ENCODE measurements at places on chromosomes 11 and 22.

- DNase-seq = no peak
Observed at GRCh38 chr11:128291835-128292234, 295.5 kb downstream of the ETS1 start.

DNA sequence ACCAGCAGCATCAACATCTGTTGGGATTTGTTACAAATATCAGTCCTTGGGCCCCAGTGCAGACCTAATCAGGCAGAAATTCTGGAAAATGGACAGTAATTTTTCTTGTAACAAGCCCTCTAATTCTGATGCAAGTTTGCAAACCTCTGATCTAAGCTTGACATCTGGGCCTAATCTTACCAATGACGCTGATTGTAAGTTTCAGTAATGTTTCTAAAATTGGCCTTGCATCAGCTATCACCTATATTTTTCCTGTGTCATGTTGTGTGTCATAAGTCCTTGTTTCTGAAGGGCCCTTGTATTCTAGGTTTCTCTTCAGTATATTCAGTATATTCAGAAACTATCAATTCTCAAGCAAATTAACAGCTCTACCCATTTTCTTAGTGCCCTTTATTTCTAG lies 36.4 kb downstream of the ZNF215 start:
- DNase-seq = no peak

DNA sequence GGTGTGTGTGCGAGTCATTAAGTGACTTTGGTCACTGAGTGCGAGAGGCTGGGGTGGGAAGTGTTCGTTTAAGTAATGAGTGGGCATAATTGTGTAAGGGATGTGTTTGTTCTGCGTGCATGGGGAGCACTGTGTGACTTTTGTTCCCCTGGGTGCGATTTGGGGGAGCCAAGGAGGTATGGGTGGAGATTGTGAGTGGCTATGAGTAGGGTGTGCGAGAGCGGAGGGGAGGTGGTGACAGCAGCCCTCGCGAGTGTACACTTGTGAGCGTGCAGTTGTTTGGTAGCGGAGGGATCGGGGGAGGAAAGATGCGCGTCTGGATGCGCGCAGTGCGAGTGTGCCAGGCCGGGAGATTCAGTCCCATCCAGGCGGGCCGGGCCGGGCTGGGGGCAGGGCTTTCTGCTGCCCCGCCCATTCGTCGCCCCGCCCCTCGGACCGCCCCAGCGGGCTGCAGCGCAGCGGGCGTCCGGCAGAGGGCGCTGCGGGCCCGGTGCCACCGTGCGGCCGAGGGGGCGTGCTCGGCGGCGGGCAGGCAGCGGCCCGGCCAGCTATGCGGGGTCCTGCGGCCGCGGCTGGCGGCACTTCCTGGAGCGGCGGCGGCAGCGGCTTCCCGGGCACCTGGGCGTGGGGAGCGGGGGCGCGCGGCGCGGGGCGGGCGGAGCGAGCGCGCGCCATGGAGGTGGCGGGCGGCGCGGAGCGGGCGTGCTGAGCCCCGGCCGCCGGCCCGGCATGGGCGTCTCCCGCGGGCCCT lies at the start of gene DGKZ:
Gene DGKZ, plus strand, starts transcription at position 578 of the 751 bp plus-strand sequence. CDS start 197 bp downstream, outside the sequence.
- peak; percentile 24 for DNase-seq

GRCh38 chr11:19605520-19606371 lies 106.9 kb upstream of the NAV2 start:
- DNase-seq = no peak

DNA sequence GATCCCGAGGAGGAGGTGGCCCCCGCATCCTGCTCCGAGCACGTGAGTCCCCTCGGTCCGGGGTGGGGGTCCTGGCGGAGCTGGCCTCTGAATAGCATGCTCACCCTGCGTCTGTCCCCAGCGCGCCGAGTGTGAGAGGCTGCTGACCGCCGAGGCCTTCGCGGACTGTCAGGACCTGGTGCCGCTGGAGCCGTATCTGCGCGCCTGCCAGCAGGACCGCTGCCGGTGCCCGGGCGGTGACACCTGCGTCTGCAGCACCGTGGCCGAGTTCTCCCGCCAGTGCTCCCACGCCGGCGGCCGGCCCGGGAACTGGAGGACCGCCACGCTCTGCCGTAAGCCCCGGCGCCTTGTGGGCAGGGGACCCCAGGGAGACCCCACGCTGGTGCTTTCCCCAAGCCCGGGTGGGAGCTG lies 3.5 kb downstream of the MUC2 start:
- no peak for DNase-seq

DNA sequence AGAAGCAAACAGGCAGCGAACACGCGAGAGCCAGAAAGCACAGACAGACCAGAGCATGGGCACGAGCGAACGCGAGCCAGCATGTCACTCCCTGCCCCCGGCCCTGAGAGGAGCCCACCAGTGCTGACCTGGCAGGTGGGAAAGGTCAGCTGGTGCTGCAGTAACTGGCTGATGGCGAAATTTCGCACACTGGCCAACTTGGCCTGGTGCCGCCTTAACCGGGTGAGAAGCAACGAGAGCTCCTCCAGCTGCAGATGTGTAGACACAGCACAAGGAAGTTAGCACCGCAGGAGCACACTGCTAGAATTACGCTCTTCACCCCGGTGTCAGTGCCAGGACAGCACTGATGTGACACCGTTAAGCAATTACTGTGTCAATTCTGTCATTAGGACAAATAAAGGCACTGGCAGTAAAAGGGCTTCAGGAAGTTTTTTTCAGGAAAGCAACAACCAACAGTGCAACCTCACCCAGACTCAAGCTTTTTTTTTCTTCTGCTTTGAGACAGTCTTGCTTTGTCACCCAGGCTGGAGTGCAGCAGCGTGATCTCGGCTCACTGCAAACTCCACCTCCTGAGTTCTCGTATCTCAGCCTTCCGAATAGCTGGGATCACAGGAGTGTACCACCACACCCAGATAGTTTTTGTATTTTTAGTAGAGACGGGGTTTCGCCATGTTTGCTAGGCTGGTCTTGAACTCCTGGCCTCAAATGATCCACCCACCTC lies 76.8 kb downstream of the C11orf58 start:
- DNase-seq = no peak

DNA sequence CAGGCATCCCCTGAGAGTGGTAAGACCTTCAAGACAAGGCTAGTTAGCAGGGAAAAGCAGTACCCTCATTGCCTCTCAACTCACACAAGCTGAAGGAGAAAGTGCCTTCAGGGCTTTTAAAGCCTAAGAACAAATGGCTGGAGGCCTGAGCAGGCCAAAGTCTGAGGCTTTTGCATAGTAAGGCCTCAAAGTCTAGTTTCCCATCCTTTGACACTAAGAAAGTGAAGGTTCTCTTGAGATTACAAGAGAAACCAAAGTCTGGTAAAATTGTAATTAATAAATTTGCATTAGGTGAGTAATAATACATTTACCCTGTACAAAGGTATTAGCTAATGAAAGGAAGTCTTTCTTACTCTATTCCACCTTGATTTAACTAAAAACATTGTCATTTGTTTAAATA lies 47.0 kb upstream of the CCDC89 start:
- no peak for DNase-seq

GRCh38 chr11:17637901-17638300 lies 81.5 kb upstream of the MYOD1 start:
- no peak for DNase-seq

DNA sequence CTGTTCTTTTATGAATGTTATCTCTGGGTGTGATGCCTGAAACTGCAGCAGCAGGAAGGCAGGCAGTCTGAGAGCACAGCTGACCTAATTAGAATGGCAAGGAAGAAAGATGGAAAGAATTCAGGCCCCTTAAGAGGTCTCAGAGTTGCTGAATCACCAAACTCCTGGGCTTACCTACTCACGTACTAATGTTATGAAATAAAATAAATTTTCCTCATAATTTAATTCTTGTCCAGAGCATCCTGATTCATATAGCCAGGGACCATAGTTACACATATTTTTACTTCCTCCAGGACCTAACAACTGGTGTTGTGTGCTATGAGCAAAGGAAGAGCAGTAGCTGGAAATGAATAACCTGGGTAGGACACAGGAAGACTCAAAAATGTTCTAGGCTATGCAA lies 41.9 kb downstream of the SNX19 start:
- no peak for DNase-seq

GRCh38 chr22:49037701-49038245 lies 789.9 kb downstream of the BRD1 start:
- DNase-seq = no peak

GRCh38 chr11:125062931-125063428 lies at the start of gene SLC37A2:
Gene SLC37A2, plus strand, starts transcription at chr11:125063305. Its CDS starts 63 bp downstream, at chr11:125063368.
- no peak for DNase-seq

GRCh38 chr11:104113541-104113940 lies 50.4 kb downstream of the PDGFD start:
- DNase-seq = no peak

GRCh38 chr11:73121692-73122091 lies 20.4 kb downstream of the FCHSD2 start:
- DNase-seq = no peak

DNA sequence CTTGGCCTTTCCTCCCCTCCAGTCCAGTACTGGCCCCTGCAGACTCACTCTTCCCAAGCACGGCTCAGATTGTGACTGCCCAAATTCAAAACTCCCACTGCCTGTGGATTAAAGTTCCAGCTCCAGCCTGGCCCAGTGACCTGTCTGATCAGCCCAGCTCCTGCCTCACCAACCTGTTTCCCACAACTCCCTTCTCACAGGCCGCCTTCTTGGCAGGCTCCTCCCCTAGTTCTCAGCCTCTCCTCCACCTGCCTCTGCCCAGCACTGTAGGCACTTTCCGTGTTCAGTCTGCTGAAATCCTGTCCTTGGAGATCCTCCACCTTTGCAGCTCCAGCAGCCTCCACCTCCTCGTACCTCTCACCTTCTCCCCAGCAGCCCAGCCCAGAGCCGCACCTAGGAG lies 68.6 kb downstream of the MICAL2 start:
- DNase-seq = no peak

DNA sequence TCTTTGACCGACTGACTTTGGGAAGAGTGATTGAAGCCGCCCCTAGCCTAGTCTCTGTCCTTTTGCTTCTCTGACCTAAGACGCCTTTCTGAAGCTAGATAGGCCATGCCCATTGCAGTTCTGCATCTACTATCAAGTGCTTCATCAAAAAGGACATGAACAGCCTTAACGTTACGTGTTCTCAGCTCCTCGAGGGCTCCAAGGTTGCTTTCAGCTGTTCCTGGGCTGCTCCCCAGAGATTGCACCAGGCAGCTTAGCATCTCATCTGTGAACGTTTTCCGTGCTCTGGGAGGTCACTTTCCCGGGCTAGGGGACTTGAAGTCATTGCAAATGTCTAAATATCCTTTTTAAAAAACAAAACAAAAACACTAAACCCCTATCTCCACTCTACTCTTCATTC lies 13.9 kb downstream of the MICAL2 start:
- no peak for DNase-seq

DNA sequence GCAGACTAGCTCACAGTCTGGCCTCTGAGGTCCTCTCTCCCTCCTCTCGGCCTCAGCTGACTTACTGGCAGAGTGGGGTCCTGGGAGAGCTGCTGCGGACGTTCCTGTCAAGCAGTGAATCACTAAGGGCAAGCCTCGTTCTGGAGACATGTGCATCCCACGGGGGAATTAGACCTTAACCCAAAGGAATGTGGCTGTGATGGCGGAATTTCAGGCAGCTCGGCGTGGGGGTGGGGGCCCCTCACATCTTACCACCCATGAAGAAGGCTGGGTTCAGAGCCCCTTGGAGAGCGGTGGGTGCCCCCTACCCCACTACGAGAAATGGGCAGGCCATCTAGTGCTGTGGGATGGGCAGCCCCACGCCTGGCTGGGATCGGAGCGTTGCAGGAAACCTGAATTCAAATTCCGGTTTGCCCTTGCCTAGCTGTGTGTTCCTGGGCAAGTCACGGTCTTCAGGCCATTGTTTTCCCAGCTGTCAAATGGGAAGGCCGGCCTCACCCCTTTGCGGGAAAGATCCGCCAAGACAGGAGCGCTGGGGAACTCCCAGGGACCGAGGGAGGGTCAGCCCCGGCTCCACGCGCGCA lies 554 bp downstream of the LRRC32 start:
- DNase-seq = no peak

DNA sequence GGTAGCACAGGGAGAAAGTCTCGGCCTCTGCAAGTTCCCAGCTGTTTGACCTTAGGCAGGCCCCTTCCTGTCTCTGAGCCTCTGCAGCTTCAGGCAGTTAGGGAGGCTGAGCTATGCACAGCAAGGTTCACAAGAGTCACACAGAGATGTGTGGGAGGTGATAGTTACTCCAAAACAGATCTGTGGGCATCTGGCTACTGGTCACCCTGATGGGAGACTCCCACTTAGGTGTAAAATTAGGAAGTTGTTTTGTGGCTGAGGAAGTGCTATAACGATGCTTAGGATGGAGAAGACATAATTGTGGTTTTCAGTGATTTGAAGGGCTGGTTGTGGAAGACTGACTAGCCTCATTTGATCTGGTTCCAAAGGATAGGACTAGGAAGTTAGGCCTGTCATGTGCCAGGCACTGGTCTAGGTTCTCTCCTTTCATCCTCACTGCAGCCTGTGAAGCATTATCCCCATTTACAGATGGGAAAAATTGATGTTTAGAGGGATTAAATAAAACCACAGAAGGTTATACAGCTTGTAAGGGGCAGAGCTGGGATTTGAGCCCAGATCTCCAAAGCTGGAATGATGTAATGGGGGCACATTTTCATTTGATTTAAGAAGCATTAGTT lies 13.5 kb downstream of the ACO2 start:
- DNase-seq = no peak

DNA sequence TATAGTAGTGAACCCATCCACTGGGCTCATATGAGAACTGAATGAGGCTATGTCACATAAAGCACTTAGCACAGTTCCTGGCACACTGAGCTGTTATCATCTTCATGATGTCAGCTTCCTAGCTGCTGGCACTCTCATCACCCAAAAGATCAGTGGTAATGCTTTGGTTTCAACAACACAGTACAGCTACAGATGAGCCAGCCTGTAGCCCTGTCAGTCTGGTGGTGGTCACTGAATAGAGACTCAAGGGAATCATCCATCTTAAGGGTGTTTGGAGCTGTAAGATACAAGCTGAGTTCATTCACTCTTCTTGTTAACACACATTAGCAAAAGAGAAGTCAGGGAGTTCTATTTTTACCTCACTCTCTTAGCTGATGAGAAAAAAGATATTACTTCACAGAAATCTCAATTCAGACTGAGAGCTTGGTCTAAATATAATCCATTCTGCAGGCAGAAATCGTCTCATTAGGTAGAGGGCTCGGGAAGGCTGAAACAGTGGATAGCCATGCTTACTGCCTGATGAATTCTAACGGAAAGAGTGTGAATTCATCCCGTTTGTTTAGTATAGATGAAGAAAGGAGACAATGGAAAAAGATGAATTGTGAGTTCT lies 6.3 kb upstream of the SLC1A2 start:
- no peak for DNase-seq

GRCh38 chr22:37263966-37264887 lies 18.1 kb upstream of the CYTH4 start:
- DNase-seq = no peak

DNA sequence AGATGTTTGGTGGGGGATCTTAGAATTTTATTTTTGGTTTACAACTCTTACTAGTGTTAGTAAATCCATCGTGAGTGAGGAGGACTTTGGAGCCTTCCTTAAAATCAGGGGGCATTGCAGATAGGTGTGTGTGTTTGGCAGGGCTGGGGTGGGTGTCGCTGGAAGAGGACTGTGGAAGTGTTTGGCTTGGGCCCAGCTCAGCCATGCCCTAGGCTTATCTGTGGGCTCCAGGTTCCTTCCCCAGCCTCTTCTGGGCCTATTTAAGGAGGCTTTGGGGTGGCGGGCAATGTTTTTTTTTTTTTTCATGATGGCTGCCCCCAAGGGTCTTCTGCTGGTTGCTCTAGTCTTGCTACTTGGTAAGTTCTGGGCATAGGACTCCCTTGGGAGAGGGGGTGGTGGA lies 22.1 kb downstream of the MTFP1 start:
- DNase-seq = no peak

- no peak for DNase-seq
Observed at GRCh38 chr22:40635043-40635939, 1.2 kb downstream of the MRTFA start.

GRCh38 chr11:34182921-34183685 lies 77.7 kb downstream of the NAT10 start:
- DNase-seq = no peak

All from NCI-H1694 treated with DMSO at 0.1 percent for 48 hours (cell line).